ENCODE measurements at places on chromosomes 1 and 21.

DNA sequence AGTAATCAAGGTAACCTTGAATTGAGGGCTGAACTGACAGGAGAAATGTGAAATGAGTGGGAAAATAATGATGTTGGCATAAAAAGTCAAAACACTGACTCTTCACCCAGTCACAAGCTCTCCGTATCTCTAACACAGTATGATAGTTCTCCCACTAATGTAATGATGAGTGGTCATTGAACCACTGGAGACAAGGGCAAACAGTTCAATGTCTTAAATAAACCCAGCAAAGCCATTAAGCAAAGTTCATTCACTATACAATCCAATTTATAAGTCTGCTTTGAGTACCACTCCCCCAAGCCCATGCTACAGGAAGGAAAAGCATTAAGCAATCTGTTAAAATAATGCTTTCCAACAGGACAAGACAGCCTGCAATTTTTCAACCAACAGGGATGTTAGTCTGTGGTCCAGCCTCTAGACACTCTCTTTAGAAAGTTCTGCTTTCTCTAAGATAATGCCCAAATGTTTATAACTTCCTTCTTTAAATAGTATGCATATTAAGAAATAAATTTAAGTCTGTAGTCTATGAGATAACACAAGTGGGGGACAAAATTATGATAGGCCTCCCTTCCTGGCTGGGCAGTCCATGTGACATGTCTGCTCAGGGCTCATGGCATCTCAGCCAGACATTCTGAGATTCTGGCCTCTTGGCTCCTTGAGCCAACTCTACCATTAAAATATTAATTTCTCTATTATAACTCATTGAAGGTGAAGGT, 25.5 kb upstream of the DDAH1 start:
- H3K27ac ChIP-seq = no peak overlapping the region
- H3K4me1 ChIP-seq = peaks cover 5% of the 10 kb centered on the region
- no peaks in the 10 kb centered on the region for H3K27me3 ChIP-seq
- H3K36me3 ChIP-seq = no peaks in the 10 kb centered on the region

DNA sequence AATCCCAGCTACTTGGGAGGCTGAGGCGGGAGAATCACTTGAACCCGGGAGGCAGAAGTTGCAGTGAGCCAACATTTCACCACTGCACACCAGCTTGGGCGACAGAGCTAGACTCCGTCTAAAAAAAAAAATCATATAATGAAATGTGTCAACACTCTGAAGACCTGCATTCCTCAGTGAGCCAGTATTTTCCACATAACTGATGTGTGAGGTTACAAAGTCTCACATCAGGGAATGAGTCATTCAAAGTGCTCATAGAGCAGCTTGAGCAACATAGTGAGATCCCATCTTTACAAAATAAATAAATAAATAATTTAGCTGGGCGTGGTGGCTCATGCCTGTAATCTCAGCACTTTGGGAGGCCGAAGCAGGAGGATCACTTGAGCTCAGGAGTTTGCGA, 65.5 kb downstream of the CASZ1 start:
- no peaks in the 10 kb centered on the region for H3K36me3 ChIP-seq
- no peak for DNase-seq
- no peak overlapping the region for H3K27ac ChIP-seq
- H3K4me1 ChIP-seq = peaks cover 9% of the 10 kb centered on the region
- no peak overlapping the region for H3K4me3 ChIP-seq

GRCh38 chr1:103197216-103197615, 88.9 kb upstream of the COL11A1 start:
- H3K36me3 ChIP-seq = no peaks in the 10 kb centered on the region
- H3K27me3 ChIP-seq = no peaks in the 10 kb centered on the region

DNA sequence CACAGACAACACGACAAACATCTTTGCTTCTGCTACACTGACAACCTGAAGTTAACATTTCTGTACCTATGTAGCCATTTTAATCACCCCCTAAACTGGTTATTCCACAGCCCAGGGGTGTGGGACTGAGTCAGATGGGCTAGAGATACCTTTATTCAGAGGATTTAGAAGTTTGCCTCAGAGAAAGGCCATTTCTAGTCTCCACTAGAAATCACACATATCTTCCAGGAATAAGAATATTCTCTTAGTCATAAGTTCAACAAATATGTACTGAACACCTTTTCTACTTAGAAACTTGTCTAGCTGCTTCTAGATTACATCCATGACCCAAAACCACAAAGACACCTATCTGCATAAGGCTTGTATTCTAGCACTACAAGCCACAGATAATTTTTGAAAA, 38.8 kb downstream of the ERG start:
- no peaks in the 10 kb centered on the region for H3K27me3 ChIP-seq
- H3K27ac ChIP-seq = peak overlapping the region; percentile 97
- no peaks in the 10 kb centered on the region for H3K36me3 ChIP-seq
- DNase-seq = no peak

DNA sequence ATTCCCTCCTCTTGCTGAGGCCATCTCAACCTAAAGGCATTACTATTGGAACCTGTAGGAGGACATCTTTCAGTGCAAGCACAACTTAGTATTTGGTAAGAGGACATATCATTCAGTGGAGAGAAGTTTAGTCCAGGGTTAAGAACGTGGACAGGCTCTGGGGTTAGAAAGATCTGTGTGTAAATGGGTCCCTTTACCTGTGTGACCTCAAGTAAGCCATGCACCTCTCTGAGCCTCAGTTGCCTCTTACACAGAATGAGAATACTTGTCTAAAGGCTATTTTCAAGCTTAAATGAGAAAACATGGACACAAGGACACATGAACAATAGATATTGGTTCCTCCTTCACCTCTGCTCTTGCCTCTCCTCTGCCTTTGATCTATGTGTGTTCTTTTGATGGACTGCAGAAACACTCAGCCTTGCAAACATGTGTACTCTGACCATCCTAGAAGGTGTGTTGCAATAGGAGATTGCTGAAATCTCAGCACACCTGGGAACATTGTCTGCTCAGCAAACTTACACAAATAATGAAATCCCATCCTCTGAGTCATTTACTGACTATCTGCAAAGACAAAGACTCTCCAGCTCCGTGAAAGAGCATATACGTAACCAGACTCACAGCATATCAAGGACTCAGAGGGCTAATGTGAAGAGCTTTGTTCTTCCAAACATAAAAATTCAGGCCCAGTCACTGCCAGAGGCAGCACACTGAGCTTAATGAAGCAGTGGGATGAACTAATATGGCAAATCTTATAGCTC, 143.8 kb downstream of the DAB1 start:
- peak; percentile 52 for DNase-seq
- H3K4me1 ChIP-seq = peaks cover 15% of the 10 kb centered on the region
- no peaks in the 10 kb centered on the region for H3K27me3 ChIP-seq

- DNase-seq = no peak
- no peak overlapping the region for H3K27ac ChIP-seq
- H3K4me3 ChIP-seq = no peak overlapping the region
- H3K4me1 ChIP-seq = peaks cover 28% of the 10 kb centered on the region
Measured at GRCh38 chr1:55211863-55212262, 3.3 kb downstream of the USP24 start.

DNA sequence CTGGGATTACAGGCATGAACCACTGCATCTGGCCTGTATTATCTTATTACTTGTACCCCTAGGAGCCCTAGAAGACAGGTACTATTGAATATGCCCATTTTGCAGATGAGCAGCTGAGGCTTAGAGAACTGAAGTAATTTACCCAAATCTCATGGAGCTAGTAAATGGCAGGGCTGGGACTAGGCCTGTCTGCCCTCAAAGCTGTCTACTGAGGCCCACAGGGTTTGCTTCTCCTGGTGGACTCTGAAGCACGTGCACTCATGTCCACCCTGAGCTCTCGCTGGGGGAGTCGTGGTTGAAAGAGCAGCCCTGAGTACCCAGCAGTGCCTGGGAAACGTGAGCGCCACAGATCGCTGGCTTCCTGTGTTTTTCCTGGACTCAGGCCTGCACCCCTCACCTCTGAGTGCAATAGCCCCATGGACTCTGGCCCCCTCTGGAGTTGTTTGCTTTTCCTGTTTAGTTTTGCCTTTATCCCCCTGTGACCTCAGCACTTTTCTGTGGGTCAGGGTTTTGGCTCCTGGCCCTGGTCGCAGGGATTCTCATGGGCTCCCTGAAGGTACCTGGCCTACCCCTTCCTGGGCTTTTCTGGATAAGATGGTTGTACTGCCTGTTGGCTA, 52.4 kb downstream of the ARHGEF10L start:
- H3K36me3 ChIP-seq = no peaks in the 10 kb centered on the region
- no peak overlapping the region for H3K27ac ChIP-seq
- H3K4me3 ChIP-seq = no peak overlapping the region
- peaks cover 7% of the 10 kb centered on the region for H3K4me1 ChIP-seq

GRCh38 chr1:196115646-196116045, 492.6 kb downstream of the KCNT2 start:
- H3K27ac ChIP-seq = no peak overlapping the region
- H3K4me1 ChIP-seq = no peaks in the 10 kb centered on the region
- H3K36me3 ChIP-seq = no peaks in the 10 kb centered on the region

GRCh38 chr1:2025491-2025981, 6.4 kb downstream of the GABRD start:
- H3K4me1 ChIP-seq = no peaks in the 10 kb centered on the region
- H3K27ac ChIP-seq = no peak overlapping the region
- H3K4me3 ChIP-seq = no peak overlapping the region
- no peak for DNase-seq
- peaks cover 30% of the 10 kb centered on the region for H3K27me3 ChIP-seq
- no peaks in the 10 kb centered on the region for H3K36me3 ChIP-seq

DNA sequence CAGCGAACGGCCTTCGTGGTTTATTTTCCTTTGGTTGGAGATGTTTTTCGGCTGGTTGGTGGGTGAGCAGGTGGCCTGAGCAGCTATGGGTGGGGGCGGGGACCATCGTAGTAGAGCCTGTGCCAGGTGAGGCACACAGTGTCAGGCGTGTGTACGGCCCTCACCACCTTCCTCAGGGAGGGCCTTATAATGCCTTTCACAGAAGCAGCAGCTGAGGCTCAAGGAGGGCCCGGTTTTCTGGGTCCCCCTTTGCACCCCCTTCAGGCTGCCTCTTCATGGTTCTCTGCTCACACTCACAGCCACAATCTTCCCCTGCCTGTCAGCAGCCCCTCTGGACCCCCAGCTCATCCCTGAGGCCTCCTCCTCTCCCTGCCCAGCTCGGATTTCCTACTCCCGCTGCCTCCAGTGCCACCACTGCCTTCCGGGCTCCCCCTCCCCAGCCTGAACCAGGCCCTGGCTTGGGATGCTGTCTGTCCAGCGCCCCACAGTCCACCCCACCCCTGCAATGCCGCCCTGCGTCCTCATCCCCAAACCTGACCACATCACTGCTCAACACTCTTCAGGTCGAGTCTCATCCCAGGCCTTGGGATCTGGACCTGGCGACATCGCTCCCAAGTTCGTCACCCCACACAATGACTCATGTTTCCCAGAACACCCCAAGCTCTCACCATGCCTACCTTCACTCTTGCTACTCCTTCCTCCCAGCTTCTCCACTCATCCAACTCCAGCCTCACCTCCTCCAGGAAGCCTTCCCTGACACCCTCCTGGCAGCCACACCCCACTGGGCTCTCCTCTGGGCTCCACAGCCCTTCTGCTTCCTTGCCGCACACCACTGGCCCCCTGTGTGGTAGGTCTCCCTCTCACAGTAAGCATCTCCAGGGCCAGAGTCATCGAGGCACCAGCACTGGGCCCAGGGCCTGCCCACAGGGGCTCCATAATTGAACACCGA, 53.9 kb downstream of the DMRTB1 start:
- H3K27me3 ChIP-seq = no peaks in the 10 kb centered on the region
- no peak overlapping the region for H3K4me3 ChIP-seq
- peak overlapping the region; percentile 1 for H3K27ac ChIP-seq
- DNase-seq = no peak

DNA sequence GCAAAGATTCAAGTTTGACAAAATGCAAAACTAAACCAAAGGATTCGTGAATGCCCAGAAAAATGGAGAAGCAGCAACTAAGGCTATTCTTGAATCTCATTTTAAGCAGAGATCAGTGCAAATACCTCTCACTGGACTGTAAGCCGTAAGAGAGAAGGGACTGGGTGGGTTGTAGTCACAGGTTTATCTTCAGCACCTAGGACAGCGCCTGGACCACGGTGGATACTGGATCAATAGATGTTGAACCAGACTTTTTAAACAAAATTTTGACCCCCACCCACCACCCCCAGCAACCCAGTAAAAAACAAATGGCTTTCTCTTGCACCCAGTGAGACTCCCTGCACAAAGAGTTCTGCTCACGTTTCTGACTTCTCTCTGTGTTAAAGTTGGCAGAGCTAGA, 347.1 kb downstream of the AJAP1 start:
- no peaks in the 10 kb centered on the region for H3K36me3 ChIP-seq
- no peak overlapping the region for H3K27ac ChIP-seq
- H3K4me3 ChIP-seq = no peak overlapping the region
- DNase-seq = no peak
- no peaks in the 10 kb centered on the region for H3K4me1 ChIP-seq
- H3K27me3 ChIP-seq = no peaks in the 10 kb centered on the region

DNA sequence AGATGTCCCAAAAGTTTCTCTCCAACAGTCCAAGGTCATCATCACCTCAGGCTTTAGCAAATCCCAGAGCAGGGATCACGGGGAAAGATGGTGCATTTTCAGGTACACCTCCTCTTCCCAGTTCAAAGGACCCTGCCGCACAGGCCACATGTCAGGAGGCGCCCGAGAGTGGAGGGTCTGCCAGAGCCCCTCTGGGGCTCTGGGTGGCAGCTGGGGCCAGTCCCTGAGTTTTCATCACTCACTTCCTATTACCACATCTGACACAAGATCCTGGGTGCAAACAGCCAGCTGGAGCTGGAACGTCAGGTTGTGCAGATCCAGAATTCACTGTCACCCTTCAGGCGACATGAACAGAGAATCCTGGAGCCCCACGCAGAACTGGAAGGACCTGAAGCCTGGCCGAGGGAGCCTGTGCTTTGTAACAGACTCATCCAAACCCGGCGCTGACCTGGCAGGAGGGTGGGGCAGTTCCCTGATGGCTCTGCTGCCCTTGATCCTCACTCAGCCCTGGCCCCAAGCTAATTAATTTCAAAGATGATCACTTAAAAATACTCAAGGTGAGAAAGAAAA, 8.8 kb downstream of the TMEM63A start:
- peaks cover 2% of the 10 kb centered on the region for H3K4me1 ChIP-seq
- no peak overlapping the region for H3K27ac ChIP-seq
- no peak for DNase-seq
- 0 out of 2 replicates have a peak, but pooled peaks cover 3% of the 10 kb centered on the region for H3K36me3 ChIP-seq
- H3K4me3 ChIP-seq = no peak overlapping the region

Measured in RWPE2 (cell line).